ENCODE measurements at places on chromosomes 12 and 14. TPM values are rescaled to one million over a fixed set of nuclear protein-coding genes. Genes with fewer than 3 reads are reported as not detected.

- H3K36me3 ChIP-seq = no peaks in the 10 kb centered on the region
- no peak overlapping the region for H3K4me3 ChIP-seq
- peak; percentile 55 for DNase-seq
- no peaks in the 10 kb centered on the region for H3K4me1 ChIP-seq
- no peaks in the 10 kb centered on the region for H3K27me3 ChIP-seq
Observed at GRCh38 chr12:76621582-76622024, 62.0 kb upstream of the OSBPL8 start.

DNA sequence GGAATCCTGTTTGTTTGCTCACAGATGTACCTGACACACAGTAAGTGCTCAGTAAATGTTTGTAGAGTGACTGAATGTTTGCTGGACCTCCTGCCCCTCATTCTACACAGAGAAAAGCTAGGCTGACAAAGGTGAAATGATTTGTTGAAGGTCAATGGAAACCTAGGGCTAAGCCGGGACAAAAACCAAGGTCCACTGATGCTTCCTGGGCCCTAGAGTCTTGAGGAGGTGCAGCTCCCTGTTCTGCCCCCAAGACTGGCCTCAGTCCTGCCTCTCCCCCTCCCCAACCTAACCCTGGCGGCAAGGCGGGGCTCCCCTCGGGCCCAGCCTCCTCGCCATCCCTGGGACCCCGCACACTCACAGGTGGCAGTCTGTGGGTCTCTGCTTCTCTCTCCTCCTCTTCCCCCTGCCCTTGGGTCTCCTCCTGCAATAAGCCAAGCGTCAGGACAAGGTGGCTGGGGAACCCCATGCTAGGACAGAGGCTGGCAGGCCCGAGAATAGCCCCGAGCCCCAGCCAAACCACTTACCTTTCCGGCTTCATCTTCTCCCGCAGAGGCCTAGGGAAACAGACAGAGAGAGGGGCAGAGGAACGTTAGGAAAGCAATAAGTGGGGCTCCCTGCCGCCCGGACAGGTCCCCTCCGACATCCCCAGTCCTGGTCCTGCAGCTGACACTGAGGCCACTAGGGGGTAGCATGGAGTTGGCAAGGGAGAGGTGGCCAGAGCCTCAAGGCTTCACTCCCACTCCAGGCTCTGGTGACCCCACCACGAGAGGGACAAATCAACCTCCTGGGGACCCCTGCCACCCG, 9.3 kb downstream of the PGF start:
- peak; percentile 80 for DNase-seq
- H3K27me3 ChIP-seq = no peaks in the 10 kb centered on the region
- H3K4me1 ChIP-seq = peaks cover 39% of the 10 kb centered on the region
- H3K27ac ChIP-seq = peak overlapping the region; percentile 40
- peaks cover 43% of the 10 kb centered on the region for H3K36me3 ChIP-seq

GRCh38 chr12:21642707-21643389, 14.8 kb downstream of the LDHB start:
- H3K27me3 ChIP-seq = no peaks in the 10 kb centered on the region
- DNase-seq = no peak
- no peaks in the 10 kb centered on the region for H3K4me1 ChIP-seq
- no peak overlapping the region for H3K4me3 ChIP-seq
- H3K36me3 ChIP-seq = peaks cover 91% of the 10 kb centered on the region
- peak overlapping the region; percentile 27 for H3K27ac ChIP-seq

- H3K36me3 ChIP-seq = no peaks in the 10 kb centered on the region
- H3K4me3 ChIP-seq = no peak overlapping the region
- H3K4me1 ChIP-seq = no peaks in the 10 kb centered on the region
- no peak for DNase-seq
Observed at GRCh38 chr12:75528692-75529091, 17.3 kb upstream of the KRR1 start.

DNA sequence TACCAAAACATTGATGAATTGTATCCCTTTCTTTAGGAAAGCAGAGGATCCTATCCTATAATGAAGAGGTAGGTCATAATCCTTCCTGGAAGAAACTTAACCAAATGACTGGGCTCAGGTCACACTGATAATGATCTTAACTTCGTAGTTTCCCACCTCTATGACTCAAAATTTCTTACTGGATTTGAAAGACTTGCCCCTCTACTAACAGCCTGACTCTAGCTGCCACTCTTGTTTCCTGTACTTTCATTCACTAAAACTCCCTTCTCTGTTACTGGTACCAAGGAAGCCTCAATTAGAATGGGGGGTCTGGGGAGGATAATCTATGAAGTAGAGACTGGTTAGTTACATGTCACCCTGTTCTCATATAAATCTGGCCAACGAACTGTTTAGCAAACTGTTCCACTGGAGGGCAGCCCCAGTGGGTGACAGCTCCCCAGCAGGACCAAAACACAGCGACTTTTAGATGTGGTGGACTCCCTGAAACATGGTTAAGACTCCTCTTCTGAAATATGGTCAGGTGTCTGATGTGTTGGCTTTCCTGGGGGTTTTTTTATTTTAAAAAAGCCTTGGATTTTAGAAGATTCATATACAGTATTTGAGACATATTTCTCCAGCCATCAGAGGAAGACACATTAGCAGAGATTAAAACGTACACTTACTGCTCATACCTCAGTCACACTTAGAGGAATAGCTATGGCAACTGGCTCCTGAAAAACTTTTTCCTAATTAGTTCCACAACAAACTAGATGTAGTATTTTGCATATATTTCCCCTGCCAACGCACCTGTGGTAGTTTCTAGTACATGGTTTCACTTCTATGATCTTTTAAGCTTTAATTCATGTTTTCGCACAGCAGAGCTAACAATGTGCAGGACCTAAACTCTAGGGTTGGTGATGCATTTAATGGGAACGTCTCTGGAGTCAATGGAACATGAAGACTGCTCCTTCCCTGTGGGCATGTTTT, 72.3 kb downstream of the ACADS start:
- H3K4me1 ChIP-seq = no peaks in the 10 kb centered on the region
- DNase-seq = no peak
- no peaks in the 10 kb centered on the region for H3K36me3 ChIP-seq

- no peaks in the 10 kb centered on the region for H3K36me3 ChIP-seq
- no peak for DNase-seq
- no peak overlapping the region for H3K27ac ChIP-seq
- no peaks in the 10 kb centered on the region for H3K4me1 ChIP-seq
Observed at GRCh38 chr12:69918287-69918686, 93.3 kb downstream of the MYRFL start.

DNA sequence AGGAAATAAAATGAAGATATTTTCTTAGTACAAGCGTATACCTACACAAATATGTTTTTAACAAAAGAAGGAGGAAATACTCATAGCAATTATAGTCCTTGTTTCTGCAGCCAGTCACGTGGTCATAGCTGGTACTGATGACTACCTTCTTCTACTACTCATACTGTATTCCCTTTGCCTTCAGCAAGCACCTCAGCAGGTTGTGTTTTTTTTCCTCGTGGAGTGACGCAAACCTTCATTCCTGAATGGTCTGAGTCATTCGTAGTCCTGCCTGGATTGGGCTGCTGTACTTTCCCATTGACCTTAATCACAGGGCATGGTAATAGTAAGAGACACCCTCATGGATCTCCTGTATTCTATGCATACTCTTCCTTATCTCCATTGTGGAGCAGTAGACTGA, 25.7 kb upstream of the SLC16A7 start:
- H3K4me1 ChIP-seq = no peaks in the 10 kb centered on the region
- H3K27ac ChIP-seq = no peak overlapping the region
- H3K27me3 ChIP-seq = no peaks in the 10 kb centered on the region
- H3K4me3 ChIP-seq = no peak overlapping the region
- DNase-seq = no peak

DNA sequence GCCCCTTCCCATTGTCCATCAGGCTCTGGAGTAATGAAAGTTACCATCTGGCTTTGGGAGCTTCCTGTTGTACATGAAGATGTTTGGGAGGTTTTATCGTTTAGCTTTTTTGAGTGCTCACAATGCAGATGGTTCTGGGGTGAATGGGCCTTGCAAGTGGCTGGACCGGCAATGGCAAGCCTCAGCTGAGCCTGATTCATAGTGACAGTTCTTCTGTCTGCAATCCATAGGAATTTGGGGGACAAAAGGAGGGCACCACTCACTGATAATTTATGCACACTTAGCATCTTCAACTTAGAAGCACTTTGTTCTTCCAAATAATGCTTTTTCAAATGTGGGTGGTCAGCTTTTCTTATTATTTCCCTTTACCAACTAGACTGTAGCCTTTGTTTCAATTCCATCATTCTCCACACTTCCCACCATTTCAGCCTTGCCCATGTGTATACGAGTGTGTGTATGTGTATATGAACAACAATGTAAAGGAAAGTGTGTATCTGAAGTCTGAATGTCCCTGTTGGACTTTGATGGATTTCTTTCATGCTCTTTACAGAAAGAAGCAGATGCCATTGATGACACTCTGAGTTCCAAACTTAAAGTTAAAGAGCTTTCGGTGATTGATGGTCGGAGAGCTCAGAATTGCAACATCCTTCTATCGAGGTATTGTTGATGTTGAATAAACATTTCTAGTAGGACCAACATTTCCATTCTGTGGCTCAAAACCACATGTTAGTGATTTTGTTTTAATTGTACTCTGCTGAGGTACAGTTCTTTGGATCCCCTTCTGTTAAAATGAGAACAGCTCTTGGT, 125.5 kb downstream of the GPR135 start:
- no peak for DNase-seq
- no peaks in the 10 kb centered on the region for H3K36me3 ChIP-seq
- H3K4me1 ChIP-seq = peaks cover 21% of the 10 kb centered on the region

DNA sequence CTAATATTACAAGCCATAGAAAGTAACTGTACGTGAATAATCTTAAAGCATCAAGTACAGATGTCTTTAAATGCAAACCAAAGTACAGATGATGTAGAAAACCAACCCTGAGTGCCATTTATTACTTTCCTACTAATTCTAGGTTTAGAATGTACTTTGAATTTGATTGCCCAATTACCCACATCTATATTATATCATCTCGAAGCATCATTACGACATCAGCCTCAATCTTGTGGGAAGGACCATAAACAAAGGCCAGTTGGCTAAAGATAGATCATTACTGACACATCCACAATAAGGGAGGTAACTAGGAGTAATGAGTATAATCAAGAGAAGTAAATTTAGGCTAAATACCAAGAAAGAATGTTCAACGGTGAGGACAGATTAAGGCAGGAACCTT, 478.9 kb downstream of the BCAT1 start:
- no peaks in the 10 kb centered on the region for H3K36me3 ChIP-seq
- H3K27ac ChIP-seq = no peak overlapping the region
- H3K4me3 ChIP-seq = no peak overlapping the region
- no peak for DNase-seq
- H3K27me3 ChIP-seq = no peaks in the 10 kb centered on the region
- H3K4me1 ChIP-seq = no peaks in the 10 kb centered on the region

- H3K27me3 ChIP-seq = no peaks in the 10 kb centered on the region
- no peak for DNase-seq
- H3K4me1 ChIP-seq = peaks cover 99% of the 10 kb centered on the region
- H3K36me3 ChIP-seq = no peaks in the 10 kb centered on the region
- no peak overlapping the region for H3K4me3 ChIP-seq
Observed at GRCh38 chr12:122086641-122087285, 8.2 kb downstream of the MLXIP start.

- H3K27ac ChIP-seq = peak overlapping the region; percentile 81
- H3K4me1 ChIP-seq = peaks cover 16% of the 10 kb centered on the region
- peak overlapping the region; percentile 59 for H3K4me3 ChIP-seq
- H3K27me3 ChIP-seq = no peaks in the 10 kb centered on the region
- H3K36me3 ChIP-seq = no peaks in the 10 kb centered on the region
Observed at GRCh38 chr12:122022393-122023338, 982 bp downstream of the BCL7A start.

Gene CLEC9A
- not detected for total RNA-seq

DNA sequence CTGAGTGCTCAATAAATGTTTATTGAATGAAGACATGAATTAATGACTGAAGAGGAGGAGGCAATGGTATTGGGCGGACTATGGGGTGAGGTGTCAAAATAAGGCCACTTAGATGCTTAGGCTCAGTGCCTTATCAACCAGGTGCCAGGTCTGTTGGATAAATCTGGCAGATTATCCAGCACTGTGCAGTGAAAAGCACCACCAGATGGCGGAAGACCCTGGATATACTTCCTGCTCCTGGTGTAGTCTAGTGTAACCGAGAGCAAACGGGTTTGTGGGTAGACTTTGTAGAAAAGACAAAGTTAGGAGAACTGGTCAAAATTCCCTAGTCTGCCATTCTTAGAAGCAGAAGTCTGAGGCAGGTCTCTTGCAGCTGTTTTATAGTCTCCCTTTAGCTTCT, 306.3 kb downstream of the ATP23 start:
- no peak for DNase-seq
- H3K27ac ChIP-seq = no peak overlapping the region
- H3K4me3 ChIP-seq = no peak overlapping the region
- H3K4me1 ChIP-seq = no peaks in the 10 kb centered on the region
- no peaks in the 10 kb centered on the region for H3K36me3 ChIP-seq

GRCh38 chr12:53182903-53183302, 2.2 kb upstream of the CSAD start:
- H3K4me1 ChIP-seq = peaks cover 49% of the 10 kb centered on the region
- no peak overlapping the region for H3K4me3 ChIP-seq
- H3K27me3 ChIP-seq = no peaks in the 10 kb centered on the region
- DNase-seq = no peak
- peaks cover 59% of the 10 kb centered on the region for H3K36me3 ChIP-seq

Gene FOXN4
- total RNA-seq = not detected

GRCh38 chr14:42944284-42944683, 1337.6 kb downstream of the LRFN5 start:
- no peak overlapping the region for H3K27ac ChIP-seq
- DNase-seq = no peak
- no peaks in the 10 kb centered on the region for H3K36me3 ChIP-seq
- no peaks in the 10 kb centered on the region for H3K4me1 ChIP-seq
- H3K27me3 ChIP-seq = no peaks in the 10 kb centered on the region

- no peak overlapping the region for H3K4me3 ChIP-seq
- H3K4me1 ChIP-seq = no peaks in the 10 kb centered on the region
- no peaks in the 10 kb centered on the region for H3K27me3 ChIP-seq
- no peak overlapping the region for H3K27ac ChIP-seq
- no peak for DNase-seq
Observed at GRCh38 chr12:90999527-90999926, 5.2 kb downstream of the EPYC start.

GRCh38 chr14:49250109-49250508, 336.1 kb downstream of the RPS29 start:
- H3K27me3 ChIP-seq = no peaks in the 10 kb centered on the region
- no peak overlapping the region for H3K27ac ChIP-seq
- no peaks in the 10 kb centered on the region for H3K4me1 ChIP-seq
- no peak for DNase-seq
- H3K4me3 ChIP-seq = no peak overlapping the region

Gene KRT77
- total RNA-seq = not detected

GRCh38 chr12:78864403-78864869, at the start of gene SYT1:
TSS of gene SYT1 (plus strand) at chr12:78864774.
- no peaks in the 10 kb centered on the region for H3K36me3 ChIP-seq
- no peak for DNase-seq
- H3K27me3 ChIP-seq = peaks cover 9% of the 10 kb centered on the region
- H3K4me1 ChIP-seq = peaks cover 9% of the 10 kb centered on the region
- peak within 1 kb of the TSS; percentile 42 for H3K4me3 ChIP-seq
- H3K27ac ChIP-seq = no peak within 1 kb of the TSS
